Activated CD8-positive, alpha-beta memory T cell treated with anti-CD3 and anti-CD28 coated beads for 4 hours (primary cell): ENCODE measurements at places on chromosomes 7 and 10.

- DNase-seq: no peak
These were observed 28.3 kb downstream of the CDK13 start for GRCh38 chr7:39978230-39978934.

DNA sequence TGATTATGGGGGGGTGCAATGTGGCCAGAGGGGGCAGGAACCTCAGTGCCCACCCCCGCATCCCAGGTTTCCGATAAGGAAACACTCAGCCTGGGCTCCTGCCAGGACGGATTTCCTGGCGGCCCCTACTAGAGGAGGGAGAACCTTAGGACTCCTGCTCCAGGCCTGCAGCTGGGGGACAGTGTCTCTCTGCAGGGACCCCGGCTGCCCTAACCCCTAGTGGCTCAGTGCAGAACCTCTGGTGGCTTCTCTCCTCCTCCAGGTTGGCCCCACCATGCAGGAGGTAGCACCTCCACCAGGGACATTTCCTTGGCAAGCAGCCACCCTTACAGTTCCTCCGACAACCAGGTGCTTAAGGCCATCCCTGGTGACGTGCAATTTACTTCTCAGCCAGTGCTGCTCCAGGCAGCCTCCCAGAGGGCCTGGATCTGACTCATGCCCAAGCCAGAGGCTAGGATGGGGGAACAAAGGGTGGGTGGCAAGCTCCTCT, 31.9 kb downstream of the SH2B2 start:
- DNase-seq: no peak

- no peak for DNase-seq
These were observed 319.3 kb upstream of the NRP1 start for GRCh38 chr10:33653584-33654367.

DNA sequence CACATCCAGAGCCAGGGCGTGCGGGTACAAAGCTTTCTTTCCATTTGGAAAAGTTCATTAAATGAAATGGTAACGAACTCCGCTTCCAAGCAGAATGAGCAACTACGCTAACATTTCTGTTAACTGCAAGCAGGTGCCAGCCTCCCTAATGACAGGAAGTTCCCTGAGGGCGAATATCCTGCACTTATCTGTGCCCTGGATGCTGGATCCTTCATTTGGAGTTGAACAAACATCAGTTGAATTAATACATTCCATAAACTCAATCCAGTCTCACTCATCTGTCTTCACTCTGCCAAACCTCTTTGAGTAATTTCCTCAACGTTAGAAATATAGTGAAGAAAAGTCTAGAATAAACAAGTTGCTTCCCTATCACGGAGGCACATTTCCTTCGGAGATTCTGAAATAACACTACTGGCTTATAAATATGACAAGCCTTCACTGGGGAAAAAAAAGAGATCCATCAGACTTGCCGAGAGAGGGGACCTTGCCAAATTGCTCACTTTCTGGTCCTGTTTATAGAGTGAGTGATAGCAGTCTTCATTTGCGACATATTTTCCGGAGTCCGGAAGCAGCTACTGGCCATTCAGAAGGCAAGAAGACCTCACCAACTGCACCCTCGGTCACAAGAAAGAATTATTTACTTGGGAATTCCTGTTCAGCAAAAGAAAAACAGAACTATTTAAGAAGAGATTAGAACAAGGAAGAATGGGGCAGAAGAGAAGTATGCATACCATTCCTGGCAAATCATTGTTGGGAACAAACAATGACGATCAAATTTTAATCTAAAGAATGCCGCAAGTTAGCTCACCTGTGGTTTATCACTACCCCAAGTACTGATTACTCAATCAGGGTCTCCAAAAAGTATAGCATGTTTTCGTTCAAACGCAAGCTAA, 196.4 kb downstream of the FAM107B start:
- no peak for DNase-seq

DNA sequence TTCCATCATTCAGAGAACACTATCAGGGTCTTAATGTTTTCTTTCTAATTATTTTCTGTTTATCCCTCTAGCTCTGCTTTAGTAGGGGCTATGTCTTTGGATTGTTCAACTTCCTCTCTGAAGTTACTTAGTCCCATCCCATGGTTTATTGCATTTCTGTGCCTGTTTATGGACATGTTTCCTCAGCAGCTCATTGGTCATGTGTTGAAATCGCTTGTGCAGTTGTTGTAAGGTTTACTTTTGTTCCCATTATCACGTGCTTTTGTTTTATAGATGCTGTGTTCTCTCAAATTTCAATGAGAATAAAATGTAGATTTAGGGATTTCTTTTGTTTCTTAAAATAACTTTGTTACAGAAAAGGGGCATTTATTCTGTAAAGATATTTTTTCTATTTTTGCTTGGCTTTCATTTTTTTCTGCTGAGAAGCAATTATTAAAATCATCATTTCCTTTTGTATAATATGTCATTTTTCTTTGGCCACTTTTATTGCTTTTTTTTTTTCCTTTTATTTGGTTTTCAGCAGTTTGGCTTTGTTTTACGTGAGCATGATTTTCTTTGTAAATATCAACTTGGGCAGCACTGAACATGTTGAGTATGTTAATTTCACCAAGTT, 110.9 kb downstream of the CCDC7 start:
- DNase-seq: no peak

DNA sequence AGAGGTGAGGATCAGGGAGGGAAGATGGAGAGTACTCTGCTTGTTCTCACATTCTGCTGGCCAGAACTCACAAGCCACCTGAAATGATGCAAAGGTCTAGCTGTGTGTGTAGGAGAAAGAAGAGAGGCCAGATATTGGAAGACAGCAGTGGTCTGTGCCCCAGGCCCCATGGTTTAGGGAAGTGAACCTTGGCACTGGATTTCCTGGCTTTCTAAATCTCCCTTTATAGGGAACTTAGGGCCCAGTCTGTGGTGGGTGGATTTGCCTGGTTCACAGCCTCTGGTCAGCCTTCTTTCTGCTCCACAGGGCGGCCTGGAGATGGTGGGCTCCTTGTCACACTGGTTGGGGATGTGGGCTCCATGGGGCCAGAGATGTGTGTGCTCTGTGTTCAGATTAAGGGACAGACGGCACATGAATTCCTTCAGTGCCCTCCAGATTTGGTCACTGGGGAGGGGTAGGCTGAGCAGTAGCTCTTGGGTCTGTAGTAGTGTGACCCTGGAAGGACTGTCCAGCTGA, 9.5 kb upstream of the SH2D4B start:
- no peak for DNase-seq

DNA sequence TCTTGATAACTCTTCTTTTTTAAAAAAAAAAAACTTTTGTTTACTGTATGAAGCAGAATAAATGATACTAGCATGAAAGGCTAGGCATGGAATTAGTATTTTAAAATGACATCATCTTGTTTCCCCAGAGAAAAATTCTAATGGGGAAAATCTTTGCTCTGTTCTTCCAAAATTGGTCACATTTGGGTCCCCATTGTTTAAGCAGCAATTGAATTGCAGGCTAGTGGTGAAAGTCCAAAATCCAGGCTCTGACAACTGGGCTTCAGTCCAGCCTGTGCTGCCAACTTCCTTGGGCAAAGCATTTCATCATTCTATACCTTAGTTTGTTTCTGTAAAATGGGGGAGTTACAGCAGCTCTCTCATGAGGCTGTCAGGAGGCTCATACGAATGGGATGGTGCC, 726.4 kb downstream of the KCNMA1 start:
- no peak for DNase-seq
